ENCODE measurements at places on chromosomes 6 and 20. TPM values are rescaled to one million over a fixed set of nuclear protein-coding genes. Genes with fewer than 3 reads are reported as not detected.

Gene KHDC1L
- not detected for total RNA-seq

Gene AGPAT4
- 11.0 TPM for total RNA-seq

Gene FANCE
- total RNA-seq, result 7.2 TPM

Gene POM121L2
- not detected for total RNA-seq

Gene CD40
- total RNA-seq, result 11.9 TPM

Gene HSPA1L
- total RNA-seq, result 0.98 TPM

Gene PHF3
- total RNA-seq, result 53.5 TPM

Gene EDN3
- not detected for total RNA-seq

Gene NRN1
- 47.7 TPM for total RNA-seq

Gene DDX43
- 2.0 TPM for total RNA-seq

Gene RSPO3
- not detected for total RNA-seq

Gene RIN2
- 111 TPM for total RNA-seq

Gene MUC21
- total RNA-seq, result not detected

Gene CHRNA4
- total RNA-seq, result not detected

Gene BPIFA1
- not detected for total RNA-seq

Gene RAB32
- 79.6 TPM for total RNA-seq

Gene DPM1
- total RNA-seq, result 73.3 TPM

Gene CLDN20
- not detected for total RNA-seq

Gene FILIP1
- 10.0 TPM for total RNA-seq

Gene MEP1A
- total RNA-seq, result not detected

Gene ZC2HC1B
- not detected for total RNA-seq

Gene ZNF292
- 28.1 TPM for total RNA-seq

Gene MAP1LC3A
- 15.5 TPM for total RNA-seq

Gene ACTL10
- 2.8 TPM for total RNA-seq

Gene GJA1
- total RNA-seq, result 435 TPM

Gene FUT9
- total RNA-seq, result under 0.01 TPM

Gene MUCL3
- not detected for total RNA-seq

Gene PNLDC1
- not detected for total RNA-seq

Gene GABRR1
- total RNA-seq, result 0.10 TPM

Gene ILRUN
- 38.8 TPM for total RNA-seq

Gene WFDC12
- total RNA-seq, result not detected

Gene UNC5CL
- not detected for total RNA-seq

Gene OXT
- not detected for total RNA-seq

Gene RAE1
- total RNA-seq, result 30.1 TPM

Gene VSX1
- total RNA-seq, result not detected

Gene FYN
- total RNA-seq, result 185 TPM

Gene PDSS2
- 6.1 TPM for total RNA-seq

Gene PI3
- not detected for total RNA-seq

Gene HLA-DRB5
- total RNA-seq, result 0.33 TPM

Gene MYH7B
- total RNA-seq, result not detected

Gene B3GALT4
- 5.9 TPM for total RNA-seq

Gene ADA
- total RNA-seq, result 13.3 TPM

Gene PDYN
- not detected for total RNA-seq

Gene CD109
- total RNA-seq, result 77.2 TPM

Gene CST1
- total RNA-seq, result not detected

Gene PTGIS
- 5.9 TPM for total RNA-seq

Gene LGSN
- total RNA-seq, result not detected

Gene KCNS1
- 0.33 TPM for total RNA-seq

Gene AVP
- total RNA-seq, result not detected

Gene SIRPB1
- 1.6 TPM for total RNA-seq

Gene TRAPPC3L
- 0.33 TPM for total RNA-seq

Gene HLA-DQB1
- not detected for total RNA-seq

Gene NHSL1
- 142 TPM for total RNA-seq

Gene BIRC7
- not detected for total RNA-seq

Gene BPIFB2
- not detected for total RNA-seq
